Activated naive CD8-positive, alpha-beta T cell treated with anti-CD3 and anti-CD28 coated beads, Interleukin-2, amount 50 U/mL, for 16 hours (primary cell): ENCODE measurements at places on chromosomes 7 and 10.

DNA sequence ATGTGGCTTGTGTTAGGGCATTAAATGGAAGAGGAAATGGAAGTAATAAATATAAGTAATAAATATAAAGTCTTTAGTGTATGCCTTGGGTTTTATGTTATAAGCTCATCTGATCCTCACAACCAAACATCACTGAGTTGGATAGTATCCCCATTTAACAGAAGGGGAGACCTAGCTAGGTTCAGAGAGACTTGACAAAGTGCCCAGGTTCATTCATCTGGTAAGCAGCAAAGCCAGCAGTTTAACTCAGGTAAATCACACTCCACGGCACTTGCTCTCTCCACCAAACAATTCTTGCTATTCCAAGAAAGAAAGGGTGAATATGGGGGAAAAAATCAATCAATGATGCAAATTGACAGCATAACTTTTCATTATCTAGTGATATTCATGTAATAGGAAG is 167.3 kb downstream of the MAGI2 start:
- DNase-seq, result no peak

DNA sequence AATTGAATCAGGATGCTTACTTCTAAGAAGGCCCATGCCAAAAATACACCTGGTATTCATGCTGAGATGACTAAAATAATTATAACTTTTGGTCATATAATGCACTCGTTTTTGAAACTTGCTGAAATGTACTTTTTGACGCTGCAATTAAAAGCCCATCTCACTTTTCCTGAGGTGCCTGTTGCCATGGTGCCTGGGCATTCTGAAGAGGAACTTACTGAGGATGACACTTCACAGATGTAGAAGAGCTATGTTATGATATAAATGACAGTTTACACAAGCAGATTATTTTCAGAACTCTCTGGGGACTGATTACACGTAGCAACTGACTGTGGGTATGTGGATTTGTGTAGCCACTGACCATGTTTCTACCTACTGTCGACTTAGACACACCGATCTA is 182.4 kb downstream of the TPK1 start:
- no peak for DNase-seq

DNA sequence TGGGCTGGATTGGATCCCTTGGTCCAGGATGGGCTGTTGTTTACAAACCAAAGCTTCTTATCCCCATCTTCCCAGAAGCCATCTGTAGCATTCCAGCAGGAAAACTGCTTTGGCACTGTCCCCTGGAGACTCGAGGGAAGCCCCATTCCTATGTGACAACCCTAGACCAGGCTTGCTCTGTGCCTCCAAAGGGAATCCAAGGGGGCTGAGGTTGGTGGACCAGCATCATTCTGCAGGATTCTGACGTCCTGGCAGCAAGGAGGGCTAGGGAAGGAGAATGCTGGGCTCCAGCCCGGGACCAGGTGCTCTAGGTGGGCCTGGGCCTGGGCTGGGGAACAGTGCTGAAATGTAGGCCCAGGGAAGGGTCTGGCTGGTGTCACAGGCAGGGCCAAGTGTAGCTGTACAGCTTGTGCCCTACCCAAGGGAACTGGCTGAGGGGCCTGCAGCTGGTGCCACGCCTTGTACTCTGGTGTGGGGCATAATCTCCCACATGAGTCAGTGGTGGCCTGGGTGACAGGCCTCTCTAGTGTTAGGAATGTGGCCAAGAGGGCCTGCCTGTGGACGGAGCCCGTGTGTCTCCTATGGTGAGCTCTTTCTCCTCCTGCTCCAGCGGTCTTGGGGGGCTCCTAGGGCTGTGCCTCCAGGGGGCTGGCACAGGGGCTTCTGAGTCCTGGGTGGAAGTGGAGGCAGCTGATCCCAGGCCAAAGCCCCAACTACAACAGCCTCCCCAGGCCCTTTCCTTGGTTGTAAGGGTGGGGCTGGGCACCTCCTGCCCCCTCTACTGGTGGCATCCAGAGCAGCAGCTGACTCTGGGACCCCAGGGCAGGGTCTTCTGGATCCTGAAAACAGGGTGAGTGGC is 25.2 kb downstream of the TRIM8 start:
- DNase-seq, result no peak

DNA sequence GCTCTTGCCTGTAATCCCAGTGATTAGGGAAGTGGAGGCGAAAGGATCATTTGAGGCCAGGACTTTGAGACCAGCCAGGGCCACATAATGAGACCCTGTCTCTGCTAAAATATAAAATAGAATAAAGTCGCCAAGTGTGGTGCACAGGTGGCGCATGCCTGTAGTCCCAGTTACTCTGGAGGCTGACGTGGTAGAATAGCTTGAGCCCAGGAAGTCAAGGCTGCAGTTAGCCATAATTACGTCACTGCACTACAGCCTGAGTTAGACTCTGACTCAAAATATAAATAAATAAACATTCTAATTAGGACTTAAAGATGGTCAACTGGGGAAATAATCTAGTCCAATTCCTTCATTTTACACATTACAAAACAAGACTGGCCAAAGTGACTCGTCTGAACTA is 768 bp downstream of the CHCHD2 start:
- no peak for DNase-seq

GRCh38 chr10:120458432-120458831 is 1.4 kb downstream of the PLPP4 start:
- no peak for DNase-seq

- DNase-seq, result no peak
Observed at GRCh38 chr7:27146491-27147198, 929 bp downstream of the HOXA6 start.

DNA sequence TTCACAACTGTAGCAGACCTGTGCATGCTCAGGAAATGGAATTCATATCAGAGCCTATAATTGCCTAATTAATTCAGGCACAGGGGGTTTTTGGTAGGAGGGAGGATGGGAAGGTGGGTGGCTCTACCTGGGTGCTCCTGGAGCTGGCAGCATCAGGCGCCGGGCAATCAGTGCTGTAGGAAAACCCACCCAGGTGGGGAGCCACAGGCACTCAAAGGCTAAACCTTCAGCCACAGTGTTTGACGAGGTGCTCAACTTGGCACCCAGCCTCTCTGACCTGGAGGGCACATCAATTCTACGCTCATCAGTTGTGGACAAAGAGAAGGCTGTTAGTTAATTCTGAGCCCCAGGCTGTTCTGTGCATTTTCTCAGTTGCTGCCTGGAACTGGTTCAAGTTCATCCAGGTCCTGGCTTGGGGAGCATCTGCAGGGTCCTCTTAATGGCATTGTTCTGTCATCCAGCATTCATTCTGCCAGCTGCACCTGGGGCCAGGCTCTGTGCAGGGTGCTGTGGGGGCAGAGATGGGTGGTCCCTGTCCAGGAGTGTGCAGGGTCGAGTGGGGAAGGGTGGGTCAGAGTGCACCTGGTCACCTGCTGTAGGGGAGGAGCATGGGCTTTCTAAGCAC is 54.1 kb upstream of the NPTX2 start:
- DNase-seq, result no peak

DNA sequence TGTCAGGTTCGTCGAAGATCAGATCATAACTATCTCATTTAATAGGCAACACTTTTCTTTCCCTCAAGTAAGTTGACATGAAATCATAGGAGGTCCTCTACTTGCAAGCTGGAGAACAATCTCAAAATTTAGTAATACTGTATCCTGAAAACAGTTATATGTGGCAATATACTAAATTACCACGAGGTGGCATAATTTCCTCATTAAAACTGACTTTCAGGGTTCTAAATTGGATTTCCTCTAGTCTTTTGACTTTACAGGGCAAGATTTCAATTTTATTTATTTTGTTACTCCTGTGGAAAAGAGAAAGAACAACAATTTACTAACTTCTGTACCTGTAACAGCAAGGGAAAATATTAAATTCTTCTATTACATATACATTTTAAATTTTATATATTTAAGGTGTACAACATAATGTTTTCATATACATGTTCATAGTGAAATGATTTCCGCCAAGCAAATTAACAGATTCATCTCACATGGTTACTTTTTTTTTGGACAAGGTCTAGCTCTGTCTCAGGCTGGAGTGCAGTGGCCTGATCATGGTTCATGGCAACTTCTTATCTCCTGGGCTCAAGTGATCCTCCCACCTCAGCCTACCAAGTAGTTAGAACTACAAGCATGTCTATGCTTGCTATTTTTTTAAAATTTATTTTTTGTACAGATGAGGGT is 53.4 kb upstream of the CYP2C18 start:
- no peak for DNase-seq

DNA sequence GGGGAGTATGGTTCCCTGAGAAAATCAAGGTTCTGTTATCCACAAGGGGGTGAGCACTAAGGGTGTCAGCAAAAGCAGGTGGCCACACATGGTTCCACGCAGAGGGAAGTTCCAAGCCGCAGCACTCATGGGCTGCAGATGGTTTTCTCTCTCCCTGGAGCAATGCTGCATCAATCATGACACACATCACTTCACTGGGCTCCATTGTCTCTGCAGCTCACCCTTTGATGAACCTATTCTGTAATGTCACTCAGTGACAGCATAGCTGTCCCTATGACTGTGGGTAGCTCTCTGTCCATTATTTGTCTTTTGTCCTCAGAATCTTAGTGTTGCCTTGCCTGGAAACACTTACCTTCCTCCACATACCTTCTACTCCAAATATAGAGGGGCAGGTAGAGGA is 34.8 kb downstream of the LRRC18 start:
- no peak for DNase-seq

DNA sequence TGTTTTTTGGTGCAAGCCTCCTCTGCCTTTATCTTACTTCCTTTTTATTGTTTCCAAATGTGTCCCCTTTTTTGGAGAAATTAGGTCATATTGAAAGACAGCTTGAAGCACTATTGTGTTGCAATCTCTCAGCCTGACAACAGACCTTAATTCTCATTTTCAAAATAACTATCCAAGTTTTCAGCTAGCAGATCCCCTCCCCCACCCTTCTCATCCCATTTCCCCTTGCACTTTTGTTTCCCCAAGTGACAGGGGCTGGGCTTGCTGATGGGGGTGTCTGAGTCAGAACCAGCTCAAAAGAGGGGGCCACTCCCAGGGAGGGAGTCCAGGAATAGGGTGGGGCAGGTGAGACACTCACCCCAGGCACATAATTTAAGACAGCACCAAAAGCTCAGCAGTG is 75.3 kb downstream of the MKI67 start:
- DNase-seq, result no peak

DNA sequence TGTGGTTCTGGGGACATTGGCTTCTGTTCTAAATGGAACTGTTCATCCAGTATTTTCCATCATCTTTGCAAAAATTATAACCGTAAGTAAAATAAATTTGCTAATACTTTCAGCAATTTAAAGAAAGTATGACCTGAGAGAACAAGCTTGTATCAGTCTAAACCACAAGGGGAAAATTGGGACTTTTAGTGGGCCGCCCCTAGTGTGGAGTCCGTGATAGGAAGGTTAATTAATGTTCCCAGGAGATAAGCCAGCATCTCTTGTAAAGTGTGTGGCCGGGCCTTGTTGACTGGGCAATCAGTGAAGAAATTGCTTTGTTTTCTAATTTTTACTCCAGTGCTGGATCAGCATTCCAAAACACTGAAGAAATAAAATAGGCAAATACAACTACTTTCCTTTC is 83.0 kb downstream of the ABCB5 start:
- no peak for DNase-seq

DNA sequence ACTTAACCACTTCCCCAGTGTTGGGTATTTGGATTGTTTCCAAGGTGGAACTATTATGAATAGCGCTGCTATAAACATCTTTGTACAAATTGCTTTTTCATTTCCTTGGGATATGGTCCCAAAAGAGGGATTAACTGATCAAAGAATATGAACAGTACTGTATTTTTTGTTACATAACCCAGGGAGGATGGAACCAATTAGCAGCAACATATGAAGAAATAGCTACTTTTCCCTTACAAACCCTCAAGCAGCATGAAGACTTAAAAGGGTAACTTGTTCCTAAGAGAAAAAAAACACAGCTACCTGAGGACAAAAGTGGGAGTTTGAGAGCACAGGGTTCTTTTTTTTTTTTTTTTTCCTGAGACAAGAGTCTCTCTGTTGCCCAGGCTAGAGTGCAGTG is 13.1 kb upstream of the TLX1 start:
- no peak for DNase-seq
